ENCODE measurements at places on chromosomes 6 and 20. TPM values are rescaled to one million over a fixed set of nuclear protein-coding genes. Genes with fewer than 3 reads are reported as not detected.

- H3K4me1 ChIP-seq, result peaks cover 23% of the 10 kb centered on the region
- no peak overlapping the region for H3K4me3 ChIP-seq
- peaks cover 41% of the 10 kb centered on the region for H3K36me3 ChIP-seq
- peak overlapping the region; percentile 44 for H3K27ac ChIP-seq
- no peaks in the 10 kb centered on the region for H3K27me3 ChIP-seq
- no peak for DNase-seq
Observed at GRCh38 chr6:42690151-42690702, 32.2 kb downstream of the PRPH2 start.

Gene SUMO4
- total RNA-seq, result 5.3 TPM

DNA sequence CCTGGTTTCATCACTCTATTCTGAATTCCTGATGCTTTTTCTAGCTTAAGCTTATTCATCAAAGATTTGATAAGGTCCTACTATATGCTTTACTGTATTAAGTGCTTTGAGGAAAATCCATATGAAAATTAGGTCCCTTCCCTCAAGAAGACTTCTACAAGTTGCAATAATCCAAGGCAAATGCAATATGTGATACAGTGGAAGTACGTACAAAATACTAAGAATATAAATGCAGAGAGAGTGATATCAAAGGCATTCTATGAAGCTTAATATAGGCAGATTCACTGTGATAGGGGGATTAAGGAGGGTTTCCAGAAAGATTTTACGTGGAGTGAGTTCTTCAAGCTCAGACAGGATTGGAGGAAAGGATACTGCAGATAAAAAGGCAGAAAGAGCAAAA, 142.1 kb downstream of the C6orf118 start:
- no peaks in the 10 kb centered on the region for H3K4me1 ChIP-seq
- H3K27me3 ChIP-seq, result no peaks in the 10 kb centered on the region
- H3K27ac ChIP-seq, result no peak overlapping the region
- no peak overlapping the region for H3K4me3 ChIP-seq

Gene DEFB128
- total RNA-seq, result not detected

DNA sequence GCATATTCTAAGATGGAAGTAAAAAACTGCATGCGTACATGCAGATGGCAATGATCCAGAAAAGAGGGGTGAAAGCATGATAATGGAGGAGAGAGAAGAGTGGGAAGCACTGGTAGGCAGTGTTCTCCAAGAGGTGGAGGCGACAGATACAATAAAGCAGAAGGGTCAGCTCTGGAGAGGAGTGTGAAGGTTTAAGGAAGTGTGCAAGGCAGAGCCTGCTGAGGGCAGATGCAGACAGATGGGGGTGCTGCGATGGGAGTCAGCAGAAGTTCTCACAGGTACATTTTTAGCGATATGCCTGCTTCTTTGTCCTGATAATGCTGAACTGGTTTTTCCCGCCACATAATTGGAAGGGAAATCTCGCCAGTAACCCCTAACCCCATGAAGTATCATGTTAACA, 81.1 kb upstream of the C6orf118 start:
- no peaks in the 10 kb centered on the region for H3K36me3 ChIP-seq
- no peak overlapping the region for H3K4me3 ChIP-seq
- no peaks in the 10 kb centered on the region for H3K4me1 ChIP-seq
- H3K27ac ChIP-seq, result no peak overlapping the region
- DNase-seq, result no peak

Gene SRMS
- not detected for total RNA-seq

Gene IRAK1BP1
- 1.6 TPM for total RNA-seq
